COR-L47 (cell line): ENCODE measurements at places on chromosomes 1 and 21.

- DNase-seq = no peak
Measured at GRCh38 chr21:41562101-41563000, 54.4 kb upstream of the TMPRSS2 start.

DNA sequence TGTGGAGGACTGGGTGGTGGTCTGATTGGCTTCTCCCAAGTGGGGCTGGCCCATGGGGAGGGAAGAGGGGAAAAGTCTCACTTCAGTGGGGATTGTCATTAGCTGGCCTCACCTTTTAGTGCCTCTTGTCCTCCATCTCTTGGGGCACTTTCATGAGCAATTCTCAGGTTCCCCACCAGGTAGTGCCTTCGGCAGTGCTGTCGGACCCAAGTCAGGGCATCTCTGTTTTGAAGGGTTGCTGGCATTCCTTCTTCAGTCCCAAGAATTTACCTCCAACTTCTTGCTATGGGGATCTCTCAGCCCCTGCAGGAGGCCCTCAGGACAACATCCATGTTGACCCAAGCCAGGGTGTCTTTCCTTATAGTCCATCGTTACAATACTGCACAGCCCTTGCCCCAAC lies 54.7 kb upstream of the F3 start:
- DNase-seq = no peak

- DNase-seq = no peak
Measured at GRCh38 chr1:36087233-36088123, 1.2 kb upstream of the ADPRS start.

GRCh38 chr21:45670731-45671130 lies 27.2 kb downstream of the PCBP3 start:
- DNase-seq = no peak

GRCh38 chr1:93676427-93676826 lies 5.2 kb downstream of the BCAR3 start:
- no peak for DNase-seq

GRCh38 chr1:172882791-172883386 lies 167.9 kb downstream of the TNFSF18 start:
- no peak for DNase-seq

- no peak for DNase-seq
Measured at GRCh38 chr1:118334506-118334905, 149.5 kb upstream of the SPAG17 start.

- DNase-seq = no peak
Measured at GRCh38 chr1:203556047-203556851, 62.3 kb downstream of the OPTC start.

DNA sequence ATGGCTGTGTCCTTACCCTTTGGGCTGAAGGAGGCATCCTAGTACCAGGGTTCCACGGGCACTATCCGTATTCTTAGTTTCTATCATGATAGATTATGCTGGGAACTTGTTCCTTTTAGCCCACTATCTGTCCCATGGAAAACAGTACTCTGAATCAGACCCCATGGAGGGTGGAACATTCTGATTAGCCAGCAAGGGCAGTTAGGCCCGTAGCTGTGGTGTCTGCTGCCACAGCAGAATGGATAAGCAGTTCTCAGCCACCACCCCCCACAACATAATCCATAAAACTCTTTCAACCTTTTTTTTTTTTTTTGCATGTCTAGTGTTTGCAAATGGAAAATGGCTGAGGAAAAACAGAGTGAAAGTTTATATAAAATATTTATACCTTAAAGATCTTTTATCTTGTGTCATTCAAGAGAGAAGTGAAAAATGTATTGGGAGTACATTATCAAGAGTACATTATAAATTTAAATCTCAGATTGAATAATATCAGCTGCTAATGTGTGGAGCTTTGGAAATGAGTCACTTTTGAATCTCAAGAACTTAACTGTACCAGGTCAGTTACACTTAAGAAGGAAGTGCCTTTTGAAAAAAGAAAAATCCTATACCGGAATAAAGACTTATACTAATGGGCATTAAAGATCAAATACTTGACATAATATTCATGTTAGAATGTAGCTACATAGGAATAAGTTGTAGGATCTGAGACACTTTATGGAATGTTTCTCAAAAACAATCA lies 80.3 kb downstream of the NFIA start:
- no peak for DNase-seq

DNA sequence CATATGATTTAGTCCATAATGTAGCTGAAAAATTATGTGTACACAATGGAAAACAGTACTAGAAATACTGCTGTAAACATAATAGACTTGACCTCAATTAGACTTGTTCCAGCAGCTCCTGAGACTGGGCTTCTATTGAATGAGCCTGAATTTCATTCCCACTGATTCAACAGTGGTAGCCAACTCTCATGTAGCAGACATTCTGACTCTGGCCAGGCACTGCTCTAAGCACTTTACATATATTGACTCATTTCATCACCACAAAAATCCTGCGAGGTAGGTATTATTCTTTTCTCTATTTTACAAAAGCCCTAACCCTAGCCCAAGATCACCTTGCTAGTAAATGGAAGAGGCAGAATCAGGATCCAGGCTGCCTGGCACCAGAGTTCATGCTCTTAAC lies 12.8 kb upstream of the CTSS start:
- DNase-seq = no peak

DNA sequence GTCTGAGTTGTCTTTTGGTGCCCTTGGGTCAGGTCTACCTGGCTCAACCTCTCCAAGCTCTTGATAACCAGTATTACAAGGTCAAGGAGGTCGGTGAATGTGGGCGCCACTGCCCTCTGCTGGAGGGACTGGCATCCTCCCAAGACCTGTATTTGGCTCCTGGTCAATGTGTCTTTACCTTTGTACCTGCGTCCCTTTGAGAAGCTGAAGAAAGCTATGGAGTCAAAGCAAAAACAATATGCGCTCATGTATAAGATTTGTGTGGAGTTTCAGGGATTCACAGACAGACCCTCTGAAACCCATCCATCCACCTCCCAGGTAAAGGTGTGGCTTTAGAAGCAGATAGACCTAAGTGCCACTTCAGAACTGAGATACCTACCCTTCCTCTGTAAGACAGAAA lies 61.8 kb upstream of the NBL1 start:
- no peak for DNase-seq

- no peak for DNase-seq
Measured at GRCh38 chr1:68675336-68675735, 178.5 kb upstream of the DEPDC1 start.
